ENCODE measurements at places on chromosomes 12 and 14.

GRCh38 chr14:67933266-67933665 lies 113.7 kb downstream of the RAD51B start:
- no peak for DNase-seq

- DNase-seq: no peak
These were observed 1.4 kb downstream of the LIN7A start for GRCh38 chr12:80936353-80936641.

GRCh38 chr14:103740991-103741689 lies 25.5 kb downstream of the ZFYVE21 start:
- DNase-seq: no peak

- DNase-seq: peak; percentile 6
These were observed 404.8 kb downstream of the ATP23 start for GRCh38 chr12:58346032-58346632.

- no peak for DNase-seq
These were observed 11.5 kb downstream of the GNS start for GRCh38 chr12:64747695-64748094.

- no peak for DNase-seq
These were observed 164.0 kb downstream of the FOXN3 start for GRCh38 chr14:89252887-89253532.

GRCh38 chr12:31562594-31563328 lies 28.2 kb downstream of the DENND5B start:
- DNase-seq: no peak

GRCh38 chr12:102396276-102396675 lies 84.1 kb downstream of the IGF1 start:
- no peak for DNase-seq

- DNase-seq: no peak
These were observed 338.1 kb upstream of the TMEM132C start for GRCh38 chr12:127928615-127929571.

- DNase-seq: no peak
These were observed 1.2 kb downstream of the GNPNAT1 start for GRCh38 chr14:52790011-52790755.

GRCh38 chr12:105852951-105853350 lies 285.8 kb downstream of the NUAK1 start:
- DNase-seq: no peak

DNA sequence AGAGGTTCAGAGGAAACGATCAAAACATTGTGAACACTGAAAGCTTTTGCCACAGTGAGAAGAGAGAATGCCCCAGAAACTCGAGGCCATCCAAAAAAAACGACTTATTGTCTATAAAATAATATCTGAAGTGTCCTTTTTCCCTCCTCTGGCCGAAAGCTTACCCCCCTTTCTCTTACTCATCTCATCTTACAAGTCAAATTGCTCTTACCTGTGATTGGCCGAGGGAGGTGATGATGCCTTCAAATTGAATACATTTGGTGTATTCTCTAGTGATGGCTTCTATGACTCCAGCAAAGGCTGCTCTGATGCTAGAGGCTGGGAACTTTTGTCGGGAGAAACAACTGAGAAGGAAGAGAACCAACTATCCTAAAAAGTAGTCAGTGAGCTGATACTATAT lies 90.7 kb downstream of the PTCSC3 start:
- no peak for DNase-seq

DNA sequence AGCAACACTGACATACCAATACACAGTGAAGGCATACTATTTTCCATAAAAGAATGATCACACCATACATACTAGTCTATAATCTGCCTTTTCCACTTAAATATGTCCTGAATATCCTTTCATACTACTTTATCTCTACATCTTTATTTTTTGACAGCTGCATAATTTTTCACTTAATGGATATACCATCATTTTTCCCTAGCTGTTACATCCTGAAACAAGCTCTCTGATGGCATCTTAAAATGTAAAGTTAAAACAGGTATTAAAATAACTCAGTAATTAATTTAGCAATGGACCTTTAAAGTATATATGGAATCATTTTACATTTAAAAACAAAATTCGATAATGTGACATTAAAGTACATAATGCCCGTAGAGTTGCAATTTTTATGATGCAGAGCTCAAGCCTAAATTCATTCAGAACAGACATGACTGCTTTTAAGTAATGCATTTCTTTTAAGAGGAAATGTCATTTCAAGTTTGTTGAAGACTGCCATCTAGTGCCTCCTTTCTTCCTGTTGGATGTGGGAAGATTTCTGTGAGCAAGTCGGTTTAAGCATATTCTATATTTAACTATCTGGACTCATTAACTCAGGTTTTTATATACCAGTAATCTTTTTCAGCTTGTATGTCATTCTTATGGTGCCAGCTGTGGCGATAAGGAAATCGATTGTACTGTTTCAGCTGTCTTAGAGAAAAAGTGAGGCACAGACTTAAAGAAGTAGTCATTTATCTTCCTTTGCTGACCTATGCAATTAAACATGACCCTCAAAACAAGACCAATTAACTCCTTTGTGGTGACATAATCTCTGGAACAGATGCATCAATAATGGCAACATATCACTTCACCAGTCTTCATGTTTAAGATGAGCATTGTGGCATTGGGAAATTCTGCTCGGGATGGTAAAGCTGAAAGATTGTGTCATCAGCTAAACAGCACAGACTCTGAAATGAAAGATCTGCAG lies 20.3 kb downstream of the PRICKLE1 start:
- DNase-seq: peak; percentile 51

DNA sequence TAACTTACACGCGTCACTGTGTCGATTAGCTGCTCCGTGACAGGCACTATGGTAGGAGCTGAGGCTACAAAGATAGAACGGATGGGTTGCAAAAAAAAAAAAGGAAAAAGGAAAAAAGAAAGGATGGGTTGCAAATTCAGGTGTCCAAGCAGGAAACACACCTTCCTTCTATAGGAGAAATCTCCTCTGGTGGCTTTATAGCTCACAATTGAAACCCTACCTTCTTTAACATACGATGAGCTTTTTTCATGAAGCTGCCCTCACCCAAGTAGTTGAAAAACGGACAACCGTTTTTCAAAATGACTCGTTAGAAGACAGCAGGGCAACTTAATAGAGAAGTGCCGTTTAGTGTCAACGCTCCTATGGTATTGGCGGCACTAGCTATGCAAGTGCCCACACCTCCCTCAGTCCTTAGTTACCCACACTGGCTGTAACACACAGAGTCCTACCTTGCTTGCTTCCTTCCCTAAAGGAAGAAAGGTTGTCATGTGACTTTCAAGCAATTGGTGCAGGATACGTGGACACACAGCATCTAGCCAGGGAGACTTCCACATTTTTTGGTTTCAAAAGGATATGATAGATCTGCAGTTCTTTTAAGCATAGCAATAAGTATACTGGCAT lies 682 bp upstream of the TRIP11 start:
- no peak for DNase-seq

DNA sequence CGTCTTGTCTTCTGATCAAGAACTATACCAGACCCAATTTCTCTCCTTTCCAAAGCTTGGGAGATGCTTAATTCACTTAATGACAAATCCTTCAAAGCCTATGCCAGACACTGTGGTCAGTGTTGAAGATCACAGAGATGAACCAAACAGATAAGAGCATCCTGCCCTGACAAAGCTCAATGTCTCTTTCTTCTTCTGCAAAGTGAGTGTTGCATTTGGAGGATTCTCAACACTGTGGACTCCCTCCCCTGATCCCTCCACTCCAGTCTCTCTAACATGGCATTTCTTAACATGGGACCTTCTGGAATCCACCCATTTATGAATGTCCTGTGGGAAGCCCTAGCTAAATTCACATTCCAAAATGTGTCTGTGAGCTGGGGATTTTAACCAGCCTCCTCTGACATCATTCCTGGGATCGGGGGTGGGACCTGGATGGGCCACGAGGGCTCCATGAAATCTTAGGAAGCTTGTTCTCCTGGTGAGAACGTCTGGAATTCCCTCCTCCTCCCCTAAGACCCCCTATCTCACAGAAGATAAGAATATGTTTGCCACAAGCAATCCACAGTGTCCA lies 20.3 kb downstream of the SYNE3 start:
- DNase-seq: no peak

GRCh38 chr14:28407996-28408395 lies 358.6 kb upstream of the FOXG1 start:
- no peak for DNase-seq

- DNase-seq: no peak
These were observed 21.6 kb upstream of the MED13L start for GRCh38 chr12:116299064-116299463.

GRCh38 chr12:24754690-24755638 lies 193.9 kb downstream of the BCAT1 start:
- DNase-seq: no peak

GRCh38 chr14:43503508-43503907 lies 1003.6 kb downstream of the FSCB start:
- DNase-seq: no peak

DNA sequence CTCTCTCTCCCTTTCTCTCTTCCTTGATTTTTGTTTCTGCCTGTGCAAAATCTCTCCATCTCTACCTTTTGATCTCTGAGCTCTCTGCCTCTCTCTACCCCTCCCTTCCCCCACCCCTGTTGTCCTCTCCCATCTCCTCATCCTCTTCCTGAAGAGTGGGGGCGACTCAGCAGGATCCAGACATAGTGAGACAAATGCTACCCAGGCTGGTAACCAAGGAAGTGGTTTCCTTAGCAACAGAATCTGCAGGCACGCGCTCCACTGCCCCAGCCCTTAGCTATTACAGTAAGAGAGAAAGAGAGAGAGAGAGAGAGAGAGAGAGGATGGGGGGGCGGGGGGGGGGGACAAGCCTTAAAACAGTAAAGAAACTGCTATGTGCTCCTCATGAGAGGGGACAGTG lies 85.6 kb downstream of the CMKLR1 start:
- DNase-seq: no peak

DNA sequence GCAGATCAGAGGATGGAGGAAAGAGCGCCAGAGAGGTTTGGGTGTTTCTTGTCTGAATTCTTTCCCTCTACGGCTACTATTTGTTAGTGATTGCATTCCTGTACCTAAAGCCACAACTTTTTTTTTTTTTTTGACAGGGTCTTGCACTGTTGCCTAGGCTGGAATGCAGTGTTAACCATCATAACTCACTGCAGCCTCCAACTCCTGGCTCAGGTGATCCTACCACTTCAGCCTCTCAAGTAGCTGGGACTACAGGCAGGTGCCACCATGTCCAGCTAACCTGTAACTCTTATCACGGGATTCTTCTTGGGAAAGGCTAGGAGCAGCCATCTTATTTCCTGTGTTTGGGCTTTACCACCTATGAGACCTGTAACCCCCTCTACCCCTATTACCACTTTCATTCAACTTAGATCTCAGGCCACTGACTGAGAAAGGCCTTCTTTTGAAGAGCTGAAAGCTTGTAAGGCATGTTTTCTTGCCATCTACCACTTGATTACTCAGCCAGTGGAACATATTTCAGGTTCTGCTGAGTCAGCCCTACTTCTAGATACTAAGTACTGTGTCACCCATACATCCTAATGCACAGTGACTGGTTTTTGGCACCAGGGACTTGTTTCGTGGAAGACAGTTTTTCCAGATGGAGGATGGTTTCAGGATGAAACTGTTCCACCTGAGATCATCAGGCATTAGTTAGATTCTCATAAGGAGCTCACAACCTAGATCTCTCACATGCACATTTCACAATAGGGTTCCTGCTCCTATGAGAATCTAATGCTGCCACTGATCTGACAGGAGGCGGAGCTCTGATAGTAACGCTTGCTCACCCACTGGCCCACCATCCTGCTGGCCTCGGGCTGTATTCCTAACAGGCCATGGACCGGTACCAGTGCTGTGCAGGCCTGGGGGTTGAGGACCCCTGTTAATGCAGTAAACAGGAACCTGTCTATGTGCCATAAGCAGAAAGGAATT lies 6.9 kb downstream of the VEZT start:
- no peak for DNase-seq

DNA sequence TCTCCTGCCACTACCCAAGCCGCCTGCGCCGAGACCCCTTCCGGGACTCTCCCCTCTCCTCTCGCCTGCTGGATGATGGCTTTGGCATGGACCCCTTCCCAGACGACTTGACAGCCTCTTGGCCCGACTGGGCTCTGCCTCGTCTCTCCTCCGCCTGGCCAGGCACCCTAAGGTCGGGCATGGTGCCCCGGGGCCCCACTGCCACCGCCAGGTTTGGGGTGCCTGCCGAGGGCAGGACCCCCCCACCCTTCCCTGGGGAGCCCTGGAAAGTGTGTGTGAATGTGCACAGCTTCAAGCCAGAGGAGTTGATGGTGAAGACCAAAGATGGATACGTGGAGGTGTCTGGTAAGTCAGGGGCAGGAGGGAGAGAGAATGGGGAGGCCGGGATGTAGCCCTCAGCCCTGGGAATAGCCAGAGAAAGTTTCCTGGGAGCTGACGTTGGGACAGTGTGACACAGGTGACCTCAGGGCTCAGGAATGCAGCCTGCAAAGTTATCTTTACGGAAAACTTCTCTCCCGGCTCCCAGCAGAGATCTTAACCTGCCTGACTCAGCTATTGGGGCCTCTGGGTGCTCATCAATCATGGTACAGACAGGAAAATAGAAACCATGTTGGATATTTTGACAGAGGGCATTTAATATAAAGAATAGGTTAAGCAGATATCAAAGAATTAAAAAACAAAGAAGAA lies 747 bp downstream of the HSPB8 start:
- no peak for DNase-seq

DNA sequence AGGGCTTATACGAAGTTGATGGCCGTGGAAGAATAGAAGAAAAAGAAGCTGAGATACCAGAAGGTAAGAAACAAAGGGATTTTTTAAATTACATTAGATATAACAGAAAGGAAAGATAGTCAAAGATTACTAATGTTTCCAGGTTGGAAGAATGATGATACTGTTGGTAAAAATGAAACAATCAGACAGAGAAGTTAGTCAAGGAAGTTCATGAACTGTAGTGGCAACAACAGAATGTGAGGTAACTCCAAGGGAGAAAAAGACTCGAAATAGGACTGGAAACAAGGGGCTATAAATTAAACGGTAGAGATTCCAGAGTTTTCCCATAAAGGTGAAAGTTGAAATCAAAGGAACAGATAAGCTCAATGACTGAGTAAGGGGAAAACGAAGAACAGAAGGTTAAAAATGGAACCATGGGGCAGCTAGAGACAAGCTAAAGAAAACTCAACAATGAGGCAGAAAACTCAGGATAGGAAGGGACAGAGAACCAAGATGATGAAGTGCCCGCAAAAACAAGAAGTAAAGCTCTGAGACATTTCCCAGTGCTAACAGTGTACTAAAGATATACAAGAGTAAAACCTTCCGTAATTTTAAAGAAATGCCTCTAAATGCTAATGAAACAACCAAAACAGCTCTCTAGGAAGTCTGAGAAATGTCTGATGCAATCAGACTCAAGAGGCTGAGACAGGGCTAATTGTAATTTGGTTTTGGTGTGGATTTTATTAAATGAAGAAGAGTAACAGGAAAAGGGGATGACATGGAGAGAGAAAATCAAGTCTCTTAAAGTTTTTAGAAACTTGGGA lies 70.0 kb downstream of the PPP2R5E start:
- DNase-seq: no peak

- no peak for DNase-seq
These were observed 79.1 kb upstream of the EGLN3 start for GRCh38 chr14:34029921-34030334.

GRCh38 chr14:35213869-35214387 lies 78.3 kb upstream of the PSMA6 start:
- no peak for DNase-seq

- DNase-seq: no peak
These were observed 57.5 kb downstream of the MSRB3 start for GRCh38 chr12:65335981-65336380.

Data from naive B cell (primary cell).